Left cardiac atrium (tissue), 4 donors: ENCODE measurements at places on chromosomes 6 and 20. TPM values are rescaled to one million over a fixed set of nuclear protein-coding genes. Genes with fewer than 3 reads are reported as not detected.
A peak's percentile ranks its signal among the peaks of the same experiment; 100 is the strongest.

The VARS1 gene
- 39.3 TPM for total RNA-seq

The NKX2-2 gene
- total RNA-seq = not detected

DNA sequence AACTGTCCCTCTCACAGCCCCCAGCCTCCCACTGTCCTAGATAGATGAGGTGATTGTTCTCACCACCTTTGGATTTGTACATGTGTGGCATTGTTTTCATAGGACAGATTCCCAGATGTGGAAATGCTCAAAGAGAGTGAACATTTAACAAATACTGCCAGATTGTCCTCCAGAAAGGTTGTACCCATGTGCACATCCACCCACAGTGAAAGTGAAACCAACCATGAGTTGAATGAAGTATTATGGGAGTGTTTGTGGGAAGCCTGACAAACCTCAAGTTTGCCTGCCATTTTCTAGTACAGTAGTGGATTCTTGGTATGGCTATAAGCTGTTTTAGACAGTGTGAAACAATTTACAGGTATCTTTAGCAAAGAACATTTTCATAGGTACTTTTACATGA, 42.7 kb downstream of the ANKRD6 start:
- DNase-seq = no peak

DNA sequence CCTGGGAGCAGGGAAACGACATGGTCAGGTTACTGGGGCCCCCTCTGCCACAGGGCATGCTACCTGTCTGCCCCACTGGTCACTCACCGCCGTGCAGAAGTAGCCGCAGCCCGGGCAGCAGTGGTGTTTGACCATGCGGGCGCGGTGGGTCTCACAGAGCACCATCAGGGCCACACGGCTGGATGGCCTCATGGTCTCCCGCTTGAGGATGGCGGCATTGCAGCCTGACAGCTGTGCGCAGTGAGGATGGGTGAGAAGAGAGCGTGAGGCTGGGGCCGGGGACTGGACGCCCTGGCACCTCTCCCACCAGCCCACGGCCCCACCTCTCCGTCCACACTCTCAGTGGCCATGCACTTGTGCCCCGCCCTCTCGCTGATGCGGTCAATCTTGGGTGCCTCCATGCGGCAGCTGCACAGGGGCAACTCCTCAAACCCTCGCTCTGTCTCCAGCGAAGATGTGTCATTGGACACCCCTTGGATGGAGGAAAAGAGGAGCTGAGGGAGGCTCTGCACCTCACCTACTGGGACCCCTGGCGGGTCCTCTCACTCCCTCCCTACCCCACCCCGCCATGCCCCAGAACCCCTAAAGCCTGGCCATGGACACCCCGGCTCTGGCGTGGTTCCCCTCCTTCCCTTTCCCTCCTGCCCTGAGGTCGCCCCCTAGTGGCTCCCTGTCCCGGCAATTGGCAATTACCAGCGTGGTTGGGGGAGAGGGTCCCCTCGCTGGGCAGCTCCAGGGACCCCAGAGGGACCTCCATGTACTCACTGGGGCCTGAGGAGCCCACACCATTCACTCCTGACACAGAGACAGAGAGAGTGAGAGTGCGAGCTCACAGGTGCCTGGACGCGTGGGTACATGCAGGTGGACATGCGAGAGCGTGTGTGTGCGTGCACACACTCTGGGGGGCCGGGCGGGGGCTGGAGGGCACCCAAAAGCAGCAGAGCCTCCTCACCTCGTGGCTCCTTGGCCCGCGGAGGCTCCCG, 8.9 kb downstream of the EHMT2 start:
- DNase-seq = peak; percentile 41

DNA sequence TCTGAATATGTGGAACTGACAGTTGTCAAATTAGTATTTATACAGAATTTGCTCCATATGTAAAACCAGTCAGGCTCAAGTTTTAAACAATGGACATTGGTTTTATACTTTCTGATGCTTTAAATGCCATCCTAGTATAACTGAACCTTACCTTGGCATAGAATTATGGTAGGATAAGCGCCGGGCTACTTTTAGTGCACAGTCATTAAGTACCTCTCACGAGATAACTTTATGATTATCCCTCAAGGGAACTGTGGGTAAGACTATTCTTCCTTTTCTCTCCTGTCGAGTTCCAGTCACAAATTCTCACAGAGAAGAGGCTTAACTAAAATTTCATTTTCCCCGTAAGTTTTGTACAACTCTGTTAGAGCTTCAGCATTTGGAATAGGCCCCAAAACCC, 110.6 kb upstream of the PTPRK start:
- no peak for DNase-seq

GRCh38 chr6:16452348-16452747, 214.0 kb downstream of the GMPR start:
- DNase-seq = no peak

- peak; percentile 79 for DNase-seq
These were observed 18.2 kb upstream of the SRC start for GRCh38 chr20:37327748-37328147.

DNA sequence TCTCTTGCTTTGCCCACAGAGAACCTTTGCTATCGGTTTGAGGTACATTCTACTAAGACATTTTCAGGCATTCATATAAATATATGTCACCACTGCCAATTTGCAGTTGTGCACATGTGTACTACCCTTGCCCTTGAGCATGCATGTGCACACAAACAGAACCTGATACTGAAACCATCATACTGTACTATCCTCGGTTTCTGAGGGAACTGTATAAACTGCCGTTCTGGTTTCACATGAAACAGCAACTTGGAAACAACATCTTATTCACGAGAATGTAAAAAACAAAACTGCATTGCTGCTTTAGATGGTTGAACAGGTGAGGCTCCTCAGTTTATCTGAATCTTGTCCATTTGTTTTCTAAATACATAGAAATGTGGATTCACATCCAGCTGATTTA, 151.2 kb upstream of the TMEM170B start:
- DNase-seq = no peak

GRCh38 chr6:167394339-167394738, 69.5 kb downstream of the TTLL2 start:
- DNase-seq = no peak

The C20orf173 gene
- not detected for total RNA-seq

The TCP11 gene
- total RNA-seq = not detected

The MAPK14 gene
- 36.1 TPM for total RNA-seq

GRCh38 chr20:37534401-37535157, 6.9 kb upstream of the BLCAP start:
- DNase-seq = no peak

DNA sequence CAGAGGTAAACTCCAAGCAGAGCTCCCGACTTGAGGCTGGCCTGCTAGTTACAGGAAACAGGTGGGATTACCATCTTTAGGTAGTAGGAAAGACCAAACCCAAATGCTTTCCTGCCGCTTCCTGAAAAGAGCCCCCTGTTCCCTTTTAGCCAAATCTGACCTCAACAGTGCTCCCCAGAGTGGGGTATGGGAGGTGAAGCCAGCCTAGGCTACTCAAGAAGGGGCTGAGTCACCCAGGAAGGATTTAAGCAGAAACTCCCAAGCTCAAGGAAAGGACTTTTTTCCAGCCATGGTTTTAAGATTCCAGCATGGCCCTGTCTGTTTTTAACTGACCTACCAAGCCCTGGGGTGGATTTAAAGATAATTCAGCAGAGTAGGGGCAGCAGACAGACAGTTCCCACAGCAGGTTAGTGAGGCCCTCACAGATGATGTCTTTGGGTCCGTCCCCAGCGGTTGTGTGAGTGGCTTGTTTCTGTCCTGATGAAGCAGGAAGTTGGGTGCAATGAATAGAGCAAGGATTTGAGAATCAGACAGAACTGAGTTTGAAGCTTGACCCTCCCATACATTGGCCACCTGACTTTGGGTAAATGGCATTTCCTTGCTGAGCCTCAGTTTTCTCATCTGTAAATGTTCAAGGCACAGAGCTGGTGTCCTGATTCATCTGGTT, 76.9 kb upstream of the MAFB start:
- no peak for DNase-seq

DNA sequence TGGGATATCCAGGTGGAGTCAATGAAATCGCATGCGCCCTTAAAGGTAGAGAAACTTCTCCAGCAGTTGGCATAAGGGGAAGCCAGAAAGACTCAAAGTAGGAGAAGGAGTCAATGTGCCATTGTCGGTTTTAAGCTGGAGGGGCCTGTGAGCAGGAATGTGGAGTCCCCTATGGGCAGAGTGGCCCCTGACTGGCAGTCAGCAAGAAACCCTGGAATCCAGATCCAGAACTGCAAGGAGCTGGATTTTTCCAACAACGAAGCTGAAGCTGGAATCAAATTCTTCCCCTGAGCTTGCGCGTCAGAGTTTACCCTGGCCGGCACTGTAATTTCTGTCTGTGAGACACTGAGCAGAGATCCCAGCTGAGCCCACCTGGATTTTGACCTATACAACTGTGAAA, 315.0 kb downstream of the DHX35 start:
- no peak for DNase-seq
